ENCODE measurements at places on chromosomes 6 and 20.

DNA sequence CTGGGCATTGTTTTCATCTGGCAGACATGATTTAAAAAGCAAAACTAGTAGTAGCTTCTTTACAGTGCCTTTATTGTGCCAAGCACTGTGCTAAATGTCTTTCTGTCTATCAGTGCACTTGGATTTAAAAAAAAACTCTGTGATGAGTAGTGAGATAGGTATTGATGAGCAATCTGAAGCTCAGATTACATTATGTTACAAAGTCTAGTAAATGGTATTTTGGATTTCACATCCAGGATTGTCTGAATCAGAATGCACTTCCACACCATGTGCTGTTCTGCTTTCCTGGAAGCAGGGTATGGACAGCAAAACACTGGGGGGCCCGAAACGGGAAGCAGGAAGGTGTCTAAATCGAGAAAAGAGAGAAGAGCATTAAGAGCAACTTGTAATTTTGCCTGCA lies 103.4 kb upstream of the CCN2 start:
- no peak for ATAC-seq

DNA sequence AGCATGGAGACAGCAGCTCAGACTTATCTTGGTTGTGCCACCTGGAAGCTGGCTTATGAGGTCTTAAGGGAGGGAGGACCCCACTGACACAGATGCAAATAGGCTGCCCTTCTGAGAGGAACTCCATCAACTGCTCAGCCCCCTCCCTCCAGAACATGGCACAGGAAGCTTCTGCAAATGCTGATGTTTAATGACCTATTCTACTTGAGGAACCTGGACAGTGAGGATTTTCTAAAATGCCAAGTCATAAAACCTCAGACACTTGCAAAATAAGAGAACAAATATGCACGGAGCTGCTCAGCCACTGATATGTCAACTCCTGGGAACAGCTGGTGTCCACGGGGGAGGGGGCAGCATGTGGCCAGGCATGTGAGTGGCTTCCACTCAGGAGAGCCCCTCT lies 3.5 kb downstream of the CST9 start:
- ATAC-seq = no peak

- no peak for ATAC-seq
Measured at GRCh38 chr6:150343434-150343833, 25.4 kb upstream of the IYD start.

DNA sequence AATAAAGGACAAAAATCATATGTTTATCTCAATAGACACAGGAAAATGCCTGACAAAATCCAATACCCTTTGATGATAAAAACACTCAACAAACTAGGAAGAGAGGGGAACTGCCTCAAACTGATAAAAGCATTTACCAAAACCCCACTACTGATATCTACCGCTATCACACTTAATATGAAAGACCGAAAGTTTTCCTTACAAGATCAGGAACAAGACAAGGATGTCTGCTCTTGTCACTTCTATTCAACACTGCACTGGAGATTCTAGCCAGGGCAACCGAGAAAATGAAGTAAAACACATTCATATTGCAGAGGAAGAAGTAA lies 25.1 kb downstream of the GZF1 start:
- ATAC-seq = no peak

DNA sequence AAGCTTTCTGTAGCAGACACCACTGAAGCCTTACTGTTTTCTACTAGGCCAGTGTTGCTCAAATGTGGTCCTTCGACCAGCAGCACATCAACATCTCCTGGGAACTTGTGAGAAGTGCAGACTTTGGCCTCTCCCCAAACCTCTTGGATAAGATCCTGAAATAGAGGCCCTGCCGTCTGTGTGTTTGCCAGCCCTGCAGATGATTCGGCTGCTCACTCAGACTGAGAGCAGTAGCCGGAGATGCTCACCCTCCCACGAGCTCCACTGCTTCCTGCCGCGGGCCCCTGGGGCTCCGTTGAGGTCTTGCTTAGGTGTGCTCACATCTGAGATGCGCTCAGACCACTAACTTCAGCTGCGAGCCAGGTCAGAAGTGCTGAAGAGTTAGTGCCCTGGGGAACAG lies 129.5 kb upstream of the SSTR4 start:
- ATAC-seq = no peak

DNA sequence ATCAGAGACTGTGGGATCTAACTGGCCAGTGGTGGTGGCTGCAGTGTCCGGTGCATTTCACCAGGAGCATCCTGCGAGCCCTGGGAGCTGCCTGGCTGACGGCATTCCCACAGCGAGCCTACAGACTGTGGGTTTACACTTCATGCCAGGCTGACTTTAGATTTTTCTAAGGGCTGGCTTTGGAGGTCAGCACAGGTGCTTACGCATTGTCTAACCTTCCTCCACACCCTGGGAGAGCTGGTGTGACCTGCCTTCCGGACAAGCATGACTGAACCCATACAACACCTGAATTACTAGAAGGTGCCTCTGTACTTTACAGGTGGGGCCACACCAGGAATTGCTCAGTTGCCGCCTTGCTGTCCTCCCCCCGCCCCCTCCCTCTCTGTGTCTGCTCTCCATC lies 96.2 kb downstream of the RREB1 start:
- no peak for ATAC-seq

DNA sequence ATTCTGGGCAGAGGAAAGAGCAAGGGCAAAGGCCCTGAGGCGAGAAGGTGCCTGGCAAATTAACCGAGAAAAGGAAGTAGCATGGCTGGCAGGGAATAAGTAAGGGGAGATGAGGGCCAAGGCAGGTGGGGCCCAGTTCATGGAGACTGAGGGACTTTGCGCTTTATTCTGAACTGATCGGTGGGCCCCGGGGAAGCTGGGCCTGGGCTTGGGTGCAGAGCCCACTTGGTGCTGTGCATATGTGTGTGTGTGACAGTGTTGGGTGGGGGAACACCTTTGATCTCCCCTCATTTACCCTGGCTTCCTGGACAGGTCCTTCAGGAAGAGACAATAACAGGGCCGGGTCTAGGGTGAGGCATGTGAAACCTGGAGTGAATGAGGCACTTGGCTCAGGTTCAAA lies 2.9 kb upstream of the MDFI start:
- no peak for ATAC-seq

DNA sequence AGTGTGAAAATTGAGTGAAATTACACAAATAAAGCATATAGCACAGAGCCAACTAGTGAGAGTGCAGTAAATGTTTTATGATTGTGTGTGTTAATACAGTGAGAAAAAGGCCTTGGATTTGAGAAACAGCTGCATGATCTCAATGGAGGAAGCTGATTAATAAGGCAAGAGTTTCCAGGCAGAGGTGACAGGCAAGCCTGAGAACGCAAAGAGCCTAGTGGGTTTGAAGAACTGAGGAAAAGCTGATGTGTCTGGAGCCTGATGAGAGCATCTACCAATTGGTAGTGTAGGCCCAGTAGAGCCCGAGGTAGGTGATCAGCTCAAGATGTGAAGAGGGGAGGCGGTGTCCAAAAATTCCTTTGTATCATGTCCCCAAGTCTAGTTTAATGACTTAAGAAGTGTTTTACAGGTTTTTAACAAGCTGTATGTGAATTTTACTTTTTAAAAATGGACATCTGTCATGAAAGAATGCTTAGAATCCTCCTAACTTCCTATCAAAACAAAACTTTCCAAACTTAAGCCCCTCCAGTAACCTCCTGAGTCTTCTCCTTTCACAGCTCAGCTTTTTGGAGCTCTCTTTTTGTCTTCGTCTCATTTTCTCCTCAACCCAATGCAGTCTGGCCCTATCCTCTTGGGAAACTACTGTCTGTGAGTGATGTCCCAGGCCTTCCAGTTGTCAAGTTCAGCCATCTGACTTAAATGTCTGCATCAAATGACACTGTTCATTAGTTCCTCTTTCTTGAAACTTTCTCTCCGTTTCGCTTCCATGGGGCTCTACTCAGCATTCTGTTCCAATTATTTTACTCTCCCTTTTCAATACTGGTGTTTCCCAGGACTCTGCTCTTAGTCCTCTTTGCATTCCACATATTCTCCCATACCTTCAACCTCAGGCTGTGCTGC lies 1.2 kb downstream of the CDC40 start:
- peak; percentile 20 for ATAC-seq

DNA sequence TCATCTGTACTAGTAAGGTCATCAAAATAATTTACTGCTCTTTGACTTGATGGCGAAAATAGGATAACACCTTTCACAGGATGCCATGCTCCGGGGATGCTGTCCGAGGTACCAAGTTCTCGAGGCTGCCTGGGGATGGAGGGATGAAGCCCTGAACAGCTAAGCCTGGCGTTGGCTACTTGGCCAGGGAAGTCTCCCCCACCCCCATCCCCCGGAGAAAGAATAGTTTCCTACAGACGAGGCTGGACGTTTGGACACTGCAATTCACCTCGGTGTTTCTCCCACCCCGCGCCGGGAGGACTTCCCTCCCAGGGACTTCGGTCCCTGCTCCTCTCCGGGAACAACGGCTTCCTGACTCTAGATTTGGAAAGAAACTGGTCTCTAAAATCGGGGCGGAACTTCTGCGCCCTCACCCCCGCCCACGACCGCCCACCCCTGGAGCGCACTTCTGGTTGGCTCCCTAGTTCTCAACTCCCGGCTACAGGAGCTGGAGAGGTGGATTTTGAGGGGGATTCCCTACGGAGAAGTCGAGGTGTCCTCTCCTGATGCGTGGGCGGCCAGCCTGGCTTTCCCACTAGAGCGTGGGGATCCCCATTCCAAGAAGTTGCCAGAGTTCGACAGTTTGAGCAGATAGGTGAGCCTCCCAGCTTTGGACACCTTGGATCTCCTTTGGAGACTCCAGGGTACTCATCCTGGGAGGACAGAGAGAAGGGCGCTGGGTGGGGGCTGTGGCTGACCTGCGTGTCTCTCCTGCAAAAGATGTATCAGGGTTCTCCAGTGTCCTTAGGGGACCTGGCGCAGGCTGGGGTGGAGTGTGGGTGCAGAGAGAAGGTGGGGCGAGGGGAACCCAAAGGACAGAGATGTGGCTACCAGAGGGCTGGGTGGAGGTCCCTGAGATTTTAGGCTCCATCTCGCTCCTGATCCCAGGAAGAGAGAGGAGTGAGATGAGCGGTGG lies 1.1 kb downstream of the PCSK2 start:
- ATAC-seq = no peak

DNA sequence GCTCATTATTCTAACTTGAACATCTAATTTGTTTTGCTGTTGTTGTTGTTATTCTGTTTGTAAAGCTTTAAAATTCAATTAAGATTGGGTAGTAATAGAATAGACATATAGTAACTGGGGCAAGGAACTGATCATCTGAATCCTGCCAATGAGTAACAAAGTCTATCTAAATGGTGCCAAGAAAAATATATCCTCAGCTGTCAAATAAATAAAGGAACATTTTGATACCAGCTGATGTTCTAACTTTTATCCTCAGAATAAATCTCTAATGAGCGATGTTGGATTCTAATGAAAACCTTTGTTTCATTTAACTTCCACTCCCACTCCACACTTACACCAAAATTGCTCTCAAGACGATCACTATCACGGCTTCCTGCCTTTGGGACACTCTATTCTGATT lies 210.9 kb downstream of the TINAG start:
- no peak for ATAC-seq

DNA sequence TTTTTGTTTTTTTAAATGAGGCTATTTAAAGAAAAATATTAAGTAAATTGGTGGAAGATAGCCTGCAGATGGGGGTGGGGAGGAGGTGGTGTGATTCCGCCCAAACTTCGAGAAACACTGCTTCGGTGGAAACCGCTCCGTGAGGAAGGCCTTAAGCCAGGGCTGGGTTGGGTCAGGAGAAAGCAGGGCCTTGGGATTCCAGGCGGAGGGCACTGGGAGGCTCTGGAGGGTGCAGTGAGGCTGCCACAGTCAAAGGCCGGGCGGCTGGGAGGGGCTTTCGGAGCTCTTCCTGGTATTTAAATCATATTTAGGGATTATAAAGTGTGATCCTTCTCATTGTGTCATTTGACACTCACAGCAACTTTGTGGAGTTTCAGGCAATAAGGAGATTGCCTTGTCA lies 22.2 kb upstream of the SCRT2 start:
- ATAC-seq = no peak

DNA sequence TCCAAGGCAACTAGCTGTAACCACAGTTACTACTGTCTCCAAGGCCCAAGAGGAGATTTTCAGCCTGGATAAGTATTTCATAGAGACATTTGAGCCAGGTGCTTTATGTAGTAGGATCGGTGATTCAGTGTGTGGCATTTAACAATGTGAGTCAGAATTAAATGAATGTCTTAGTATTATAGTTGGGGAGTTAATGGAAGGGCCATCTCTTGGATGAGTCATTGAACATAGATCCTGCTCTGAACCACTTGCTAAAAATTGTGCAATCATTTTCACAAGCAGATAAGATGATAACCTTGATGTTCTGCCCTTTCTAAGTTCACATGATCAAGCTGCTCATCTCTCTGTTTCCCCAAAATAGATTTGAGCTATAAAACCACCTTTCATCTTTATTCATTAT lies 668.9 kb upstream of the CITED2 start:
- no peak for ATAC-seq

DNA sequence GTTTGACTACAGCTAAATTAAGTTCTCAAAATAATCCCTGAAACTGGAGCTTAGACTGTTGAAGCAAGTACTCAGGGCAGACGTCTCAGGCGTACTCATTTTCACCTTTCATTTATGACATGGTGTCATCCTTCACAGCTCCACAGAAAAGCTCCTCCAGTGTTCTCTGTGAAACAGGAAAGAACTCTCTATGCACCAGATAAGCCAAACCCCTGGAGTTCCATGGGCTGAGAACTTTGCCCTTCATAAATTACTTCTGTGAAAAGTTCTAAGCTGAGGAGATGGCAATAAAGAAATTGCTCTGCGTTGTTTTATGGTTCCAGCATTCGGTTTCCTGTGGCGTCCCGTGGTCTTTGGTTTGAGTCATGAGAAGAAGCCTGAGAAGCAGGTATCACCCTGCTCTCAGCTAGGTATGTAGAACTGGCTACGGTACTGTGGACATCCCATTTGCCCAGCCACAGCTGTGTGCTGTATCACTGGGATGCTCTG lies 20.2 kb upstream of the RREB1 start:
- peak; percentile 67 for ATAC-seq

GRCh38 chr20:50004229-50004628 lies 21.4 kb downstream of the SNAI1 start:
- ATAC-seq = no peak

DNA sequence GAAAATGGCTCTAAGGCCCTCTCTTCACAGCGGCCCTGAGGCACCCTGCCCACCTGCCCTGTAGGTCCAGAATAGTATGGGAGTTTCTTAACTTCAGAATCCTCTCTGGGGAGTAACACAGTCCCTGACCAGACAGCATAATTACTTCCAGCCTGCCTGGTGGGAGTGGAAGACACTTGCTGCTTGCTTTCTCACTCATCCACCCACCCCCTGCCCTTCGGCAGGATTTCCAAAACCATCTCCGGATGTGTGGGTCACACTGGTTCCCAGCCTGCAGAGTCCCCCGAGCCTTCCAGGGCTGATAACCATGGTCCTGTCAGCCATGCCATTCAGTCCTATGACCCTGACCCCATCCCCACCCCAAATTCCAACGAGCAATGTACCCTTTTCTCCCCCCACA lies 5.4 kb downstream of the SLC29A1 start:
- no peak for ATAC-seq

GRCh38 chr20:51738877-51739447 lies 29.2 kb downstream of the ATP9A start:
- no peak for ATAC-seq

GRCh38 chr6:129795261-129795660 lies 65.9 kb downstream of the TMEM244 start:
- peak; percentile 5 for ATAC-seq

All from stimulated activated memory B cell treated with anti-CD40 and anti-IgM and Interleukin-4, amounts not matched to agents 10 μg/mL and 1 μg/mL and 100 μg/mL, for 72 hours (primary cell).